NCI-H1694 (cell line): ENCODE measurements at places on chromosomes 1 and 21.

GRCh38 chr21:15224346-15225086 lies 159.7 kb upstream of the NRIP1 start:
- no peak for DNase-seq

GRCh38 chr1:17743008-17743647 lies 12.0 kb upstream of the ACTL8 start:
- no peak for DNase-seq

DNA sequence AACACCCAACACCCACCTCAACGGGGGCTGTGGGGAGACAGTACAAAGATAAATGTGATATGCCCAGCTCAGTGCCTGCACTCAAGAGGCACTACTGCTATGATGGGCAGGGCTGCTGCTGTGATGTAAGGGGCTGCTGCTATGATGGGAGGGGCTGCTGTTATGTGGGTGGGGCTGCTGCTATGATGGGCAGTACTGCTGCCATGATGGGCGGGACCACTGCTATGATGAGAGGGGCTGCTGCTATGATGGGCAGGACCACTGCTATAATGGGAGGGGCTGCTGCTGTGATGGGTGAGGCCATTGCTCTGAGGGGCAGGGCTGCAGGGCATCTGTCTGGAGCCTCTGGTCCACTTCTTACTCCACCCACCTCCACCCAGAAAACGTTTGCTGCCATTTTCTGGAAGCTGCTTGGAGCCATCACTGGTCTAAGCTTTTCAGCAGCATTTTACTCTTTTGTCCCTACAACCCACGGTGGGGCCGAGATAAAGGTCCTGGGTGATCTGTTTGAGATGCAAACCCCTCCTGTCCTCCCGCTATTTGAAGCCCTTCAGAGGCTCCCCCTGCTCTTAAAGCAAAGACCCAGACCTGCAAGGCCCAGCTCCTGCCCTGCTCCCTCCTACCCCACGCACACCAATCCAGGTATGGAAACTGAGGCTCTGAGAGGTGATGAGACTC lies 656.9 kb downstream of the PTPRU start:
- no peak for DNase-seq

GRCh38 chr1:24317081-24317480 lies 2.1 kb upstream of the GRHL3 start:
- DNase-seq: no peak

GRCh38 chr1:231750818-231751362 lies 124.3 kb downstream of the DISC1 start:
- no peak for DNase-seq

GRCh38 chr1:228454238-228454637 lies 32.9 kb upstream of the RNF187 start:
- DNase-seq: no peak

- DNase-seq: no peak
These were observed 164.0 kb downstream of the RUNX1 start for GRCh38 chr21:34885125-34885524.

- no peak for DNase-seq
These were observed 99.5 kb downstream of the FGGY start for GRCh38 chr1:59396387-59396786.

- DNase-seq: no peak
These were observed 178.3 kb downstream of the ATG4C start for GRCh38 chr1:62962014-62962812.

DNA sequence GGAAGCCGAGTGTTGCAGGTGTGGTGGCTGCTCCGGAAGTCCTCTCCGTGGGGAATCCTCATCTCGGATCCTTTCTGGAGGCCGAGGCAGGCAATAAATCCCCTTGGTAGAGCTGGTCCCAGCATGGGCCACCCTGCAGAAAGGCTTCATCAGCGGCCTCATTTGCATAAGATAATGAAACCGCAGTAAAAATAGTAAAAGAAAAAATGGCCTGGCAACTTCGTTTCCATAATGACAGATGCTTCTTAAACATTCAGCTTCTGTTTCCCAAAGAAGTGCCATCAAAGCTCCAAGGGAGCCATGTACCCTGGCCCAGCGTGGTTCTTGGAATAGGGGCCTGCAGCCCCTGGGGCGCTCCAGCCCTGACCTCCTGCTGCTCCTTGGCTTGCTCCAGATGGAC lies 244.1 kb downstream of the GRIK3 start:
- DNase-seq: no peak

DNA sequence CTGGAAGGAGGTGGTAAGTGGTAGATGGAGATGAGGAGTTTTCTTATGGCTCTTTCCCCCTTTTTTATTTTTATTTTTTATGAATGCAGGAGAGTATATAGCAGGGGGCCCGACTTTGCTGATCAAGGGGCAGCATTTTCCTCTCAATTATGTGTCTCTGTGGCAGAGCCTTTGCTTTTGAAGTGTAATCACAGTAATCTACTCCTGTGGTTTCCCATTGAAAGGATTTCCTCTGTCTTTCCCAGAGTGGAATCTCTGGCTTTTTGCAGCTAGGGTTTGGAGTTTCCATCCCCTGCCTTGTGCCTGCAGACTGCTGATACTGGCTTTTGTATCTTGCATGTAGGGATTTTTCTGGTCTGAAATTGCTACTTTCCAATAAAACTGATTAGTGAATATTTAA lies 29.1 kb downstream of the ARID1A start:
- DNase-seq: no peak

GRCh38 chr1:193555662-193556441 lies 369.4 kb upstream of the B3GALT2 start:
- DNase-seq: no peak

DNA sequence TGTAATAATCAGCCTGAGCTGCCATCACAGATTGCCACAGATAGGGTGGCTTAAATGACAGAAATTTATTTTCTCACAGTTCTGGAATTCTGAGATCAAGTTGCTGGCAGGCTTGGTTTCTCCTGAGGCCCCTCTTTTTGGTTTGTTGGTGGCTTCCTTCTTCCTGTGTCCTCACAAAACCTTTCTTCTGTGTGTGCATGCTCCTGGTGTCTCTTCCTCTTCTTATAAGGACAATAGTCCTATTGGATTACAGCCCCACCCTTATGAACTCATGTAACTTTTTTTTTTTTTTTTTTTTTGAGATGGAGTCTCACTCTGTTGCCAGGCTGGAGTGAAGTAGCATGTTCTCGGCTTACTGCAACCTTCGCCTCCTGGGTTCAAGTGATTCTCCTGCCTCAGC lies 41.0 kb upstream of the F3 start:
- DNase-seq: no peak

- no peak for DNase-seq
These were observed 23.4 kb downstream of the SESN2 start for GRCh38 chr1:28282426-28283407.

- DNase-seq: no peak
These were observed 4.6 kb downstream of the MTARC1 start for GRCh38 chr1:220791285-220791684.

DNA sequence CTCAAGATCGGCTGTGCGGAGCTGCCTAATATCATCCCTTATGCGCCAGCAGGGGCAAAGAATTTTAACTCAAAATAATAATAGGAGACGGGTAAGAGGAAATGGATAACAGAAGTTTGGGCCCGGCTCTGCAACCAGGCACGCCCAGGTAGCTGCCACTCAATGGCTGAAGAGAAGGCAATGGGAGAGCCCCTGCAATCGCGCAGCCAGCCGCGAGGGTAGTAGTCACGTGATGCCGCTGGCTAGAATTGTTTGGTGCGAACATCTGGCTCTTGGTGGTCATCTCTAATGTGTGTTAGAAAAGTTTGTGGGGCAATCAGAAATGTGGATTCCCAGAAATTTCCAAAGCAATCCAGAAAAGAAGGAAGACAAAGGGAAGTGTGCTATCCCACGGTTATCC lies 12.3 kb downstream of the BARHL2 start:
- DNase-seq: no peak

GRCh38 chr1:25771221-25772114 lies 28.5 kb upstream of the SELENON start:
- peak; percentile 50 for DNase-seq

DNA sequence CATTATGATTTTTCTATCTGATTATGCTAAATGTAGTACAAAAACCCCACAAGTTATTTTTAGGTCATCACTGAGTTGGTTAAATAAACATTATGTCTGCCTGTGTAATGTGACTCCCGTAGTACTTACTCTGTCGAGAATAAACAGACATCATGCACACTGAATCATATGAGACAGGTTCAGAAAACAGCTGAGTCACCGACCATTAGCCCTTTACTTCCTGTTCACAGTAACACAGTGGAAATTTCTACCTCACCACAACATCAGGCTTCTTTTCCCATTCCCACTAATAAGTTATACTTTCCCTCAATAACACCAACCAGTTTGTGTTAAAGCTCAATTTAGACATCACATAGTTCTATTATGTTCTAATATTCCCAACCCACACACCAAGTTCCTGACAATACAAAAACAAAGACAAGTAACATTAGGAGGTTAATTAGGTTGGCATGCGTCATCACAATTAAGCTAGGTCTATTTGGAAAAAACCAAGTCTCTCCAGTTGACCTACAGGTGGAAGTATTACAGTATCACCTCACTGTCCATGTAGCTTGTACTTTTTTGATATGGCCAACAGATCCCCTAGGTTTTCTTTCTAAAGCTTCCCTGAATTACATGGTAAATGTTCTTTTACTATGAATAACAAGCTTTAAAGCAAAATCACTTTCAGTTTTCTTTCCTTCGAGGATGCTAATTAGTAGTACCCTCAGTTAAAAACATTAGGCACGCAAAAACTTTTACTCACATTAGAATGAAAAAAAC lies 154.2 kb downstream of the EIF4G3 start:
- DNase-seq: peak; percentile 39

- no peak for DNase-seq
These were observed 6.3 kb downstream of the RGS5 start for GRCh38 chr1:163196449-163196787.

DNA sequence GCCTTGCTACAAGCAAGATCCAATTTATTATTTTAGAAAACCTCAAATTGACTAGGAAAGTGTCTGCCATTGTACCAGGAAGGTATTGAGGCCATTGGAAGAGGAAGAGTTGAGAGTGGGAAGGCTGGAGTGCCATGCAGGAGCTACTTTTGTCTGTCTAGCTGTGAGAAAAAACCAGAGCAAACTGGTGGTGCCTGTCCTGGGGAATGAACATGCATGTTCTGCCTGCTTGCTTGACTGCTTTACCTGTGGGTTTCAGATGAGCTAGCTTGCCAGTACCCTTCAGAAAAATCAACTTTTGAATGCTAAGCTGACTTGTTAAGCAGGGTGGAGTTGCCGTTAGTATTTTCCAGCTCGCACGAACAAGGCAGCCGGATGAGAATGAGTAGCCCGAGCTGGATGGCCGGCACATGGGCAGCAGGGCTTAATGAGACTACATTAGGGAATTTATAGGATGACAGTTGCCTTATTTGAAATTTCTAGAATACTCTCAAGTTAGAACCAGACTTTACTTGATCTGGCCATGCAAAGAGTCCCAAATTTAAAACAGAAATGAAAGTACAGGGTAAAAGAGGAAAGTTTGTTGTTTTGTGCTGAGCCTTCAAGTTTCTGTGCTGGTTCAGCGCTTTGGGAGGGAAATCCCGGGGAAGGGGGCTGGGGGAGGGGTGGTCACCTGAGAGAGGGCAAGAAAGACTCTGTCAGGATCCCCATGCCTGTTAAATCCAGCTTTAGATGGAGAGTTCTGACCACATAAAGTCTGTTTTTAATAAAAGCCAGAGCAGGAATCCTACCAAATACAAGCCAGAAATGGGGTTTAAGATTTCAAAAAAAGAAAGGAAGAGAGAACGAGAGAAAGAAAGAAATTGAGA lies 29.6 kb upstream of the C1orf105 start:
- DNase-seq: no peak

DNA sequence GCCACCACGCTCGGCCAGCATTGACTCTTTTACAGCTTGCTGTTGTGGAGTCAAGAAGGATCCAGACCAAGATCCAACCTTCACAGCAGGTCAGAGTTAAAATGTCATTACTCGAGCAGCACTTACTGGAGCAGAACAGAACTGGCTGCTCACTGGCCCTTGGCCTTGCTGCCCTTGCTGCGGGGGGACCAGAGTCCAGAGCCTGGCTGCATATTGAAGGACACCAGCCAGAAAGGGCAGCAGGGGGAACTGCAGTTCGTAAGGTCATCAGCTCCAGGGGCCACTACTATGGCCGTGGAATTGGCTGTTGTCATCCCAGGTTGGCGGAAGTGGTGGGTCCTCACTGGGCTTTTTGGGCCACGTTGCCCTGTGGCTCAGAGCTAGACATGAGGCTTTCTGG lies 15.3 kb upstream of the GPR137B start:
- no peak for DNase-seq
